ENCODE measurements at places on chromosomes 4 and X. TPM values are rescaled to one million over a fixed set of nuclear protein-coding genes. Genes with fewer than 3 reads are reported as not detected.

DNA sequence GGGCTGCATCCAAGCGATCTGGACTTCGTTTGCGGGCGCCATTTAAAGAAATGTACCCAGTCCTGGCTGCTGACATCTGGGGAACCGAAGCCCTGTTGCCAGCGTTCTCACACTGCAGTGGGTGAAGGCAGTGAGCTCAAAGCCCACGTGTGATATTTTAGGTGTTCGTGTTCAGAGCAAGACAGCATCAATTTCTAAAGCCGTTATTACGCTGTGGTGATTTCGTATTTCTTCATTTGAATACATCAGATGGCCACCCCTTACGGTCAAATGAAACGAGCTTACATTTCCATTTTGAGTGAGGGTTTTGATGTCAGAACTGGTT lies 376 bp upstream of the C4orf36 start:
- DNase-seq = peak; percentile 11

GRCh38 chr4:40939856-40940255 lies 190.1 kb downstream of the NSUN7 start:
- DNase-seq = no peak

GRCh38 chr4:140004549-140004895 lies 149.5 kb downstream of the MAML3 start:
- DNase-seq = no peak

- DNase-seq = no peak
Measured at GRCh38 chrX:107054978-107055377, 55.0 kb upstream of the MORC4 start.

- no peak for DNase-seq
Measured at GRCh38 chr4:122806981-122807679, 19.5 kb upstream of the FGF2 start.

DNA sequence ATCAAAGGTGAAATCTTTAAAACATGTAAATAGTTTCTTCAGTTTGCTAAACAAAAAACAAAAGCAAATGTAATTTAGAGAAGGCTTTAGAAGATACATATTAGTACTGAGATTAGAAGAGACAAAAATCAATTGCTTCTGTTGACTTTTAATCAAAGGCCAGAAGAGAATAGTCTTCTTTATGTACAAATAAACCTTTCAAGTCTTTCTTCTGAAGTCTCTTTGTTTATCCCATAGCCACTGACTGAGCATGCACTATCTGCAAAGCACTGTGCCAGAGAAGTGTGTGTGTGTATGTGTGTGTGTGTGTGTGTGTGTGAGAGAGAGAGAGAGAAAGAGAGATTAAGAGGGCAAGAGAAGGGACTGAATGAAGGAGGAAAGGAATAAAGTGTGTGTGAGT lies 198.4 kb downstream of the GLUD2 start:
- DNase-seq = no peak

DNA sequence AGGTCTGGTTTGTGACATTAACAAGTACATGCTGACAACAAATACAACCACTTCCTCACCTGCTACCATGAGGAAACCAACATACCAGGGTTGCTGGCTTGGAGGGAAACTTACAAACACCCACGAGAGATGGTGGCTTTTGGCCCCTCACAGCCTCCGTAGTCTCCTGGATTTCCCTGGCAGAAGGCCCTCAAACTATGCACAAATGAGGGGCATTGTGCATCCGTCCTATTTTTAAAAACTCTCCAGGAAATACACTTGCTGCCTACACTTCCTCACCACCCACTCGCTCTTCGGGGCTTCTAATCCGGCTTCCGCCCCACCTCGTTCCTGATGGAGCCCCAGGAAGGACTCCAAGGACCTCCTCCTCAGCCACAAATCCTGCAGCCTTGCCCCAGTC lies 355.0 kb upstream of the GATB start:
- peak; percentile 65 for DNase-seq

DNA sequence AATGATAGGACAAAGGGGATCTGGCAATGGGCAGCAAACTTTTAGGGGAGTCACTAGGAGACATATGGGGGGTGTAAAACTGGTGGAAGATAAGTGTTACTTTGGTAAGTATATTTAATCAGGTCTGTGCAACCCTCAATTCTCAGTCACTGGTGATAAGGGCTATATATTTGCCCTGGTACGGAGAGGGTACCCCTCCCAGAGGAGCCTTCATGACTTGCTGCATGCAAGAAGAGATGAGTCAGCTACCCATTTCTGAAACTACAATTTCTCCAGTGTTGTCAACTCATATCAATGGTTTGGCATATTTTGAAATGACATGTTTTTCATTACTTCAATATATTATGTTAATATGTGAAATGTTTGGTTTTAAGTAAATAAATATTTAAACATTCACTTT lies 14.3 kb downstream of the SMARCAD1 start:
- DNase-seq = no peak

- DNase-seq = no peak
Measured at GRCh38 chr4:40909363-40909876, 159.7 kb downstream of the NSUN7 start.

GRCh38 chr4:106264331-106264728 lies 51.7 kb downstream of the TBCK start:
- no peak for DNase-seq

The SSX1 gene
- not detected for total RNA-seq

The F8A1 gene
- total RNA-seq = 56.1 TPM

The ATP2B3 gene
- not detected for total RNA-seq

Measured in CD4-positive, alpha-beta memory T cell (primary cell).